ENCODE measurements at places on chromosomes 11 and 22.
A peak's percentile ranks its signal among the peaks of the same experiment; 100 is the strongest.

DNA sequence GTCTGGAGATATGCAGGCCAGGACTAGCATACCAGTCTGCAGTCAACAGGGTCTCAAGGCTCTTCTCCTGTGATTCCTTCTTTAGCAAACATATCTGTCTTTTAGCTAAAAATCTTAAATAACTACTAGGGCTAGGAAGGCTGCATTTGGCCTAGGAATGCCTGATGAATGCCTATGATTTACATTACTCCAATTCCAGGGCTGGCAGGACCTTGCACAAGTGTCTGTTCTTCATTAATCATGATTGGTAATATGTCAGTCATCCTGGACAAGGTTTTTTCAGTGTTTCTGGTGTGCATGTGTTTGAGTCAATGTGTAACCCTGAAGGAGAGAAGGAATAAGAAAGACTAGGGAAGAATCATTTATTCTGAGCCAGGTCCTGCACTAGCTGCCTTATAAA, 280.5 kb upstream of the NARS2 start:
- no peak for DNase-seq

GRCh38 chr11:721741-722345, 15.8 kb downstream of the EPS8L2 start:
- no peak for DNase-seq

DNA sequence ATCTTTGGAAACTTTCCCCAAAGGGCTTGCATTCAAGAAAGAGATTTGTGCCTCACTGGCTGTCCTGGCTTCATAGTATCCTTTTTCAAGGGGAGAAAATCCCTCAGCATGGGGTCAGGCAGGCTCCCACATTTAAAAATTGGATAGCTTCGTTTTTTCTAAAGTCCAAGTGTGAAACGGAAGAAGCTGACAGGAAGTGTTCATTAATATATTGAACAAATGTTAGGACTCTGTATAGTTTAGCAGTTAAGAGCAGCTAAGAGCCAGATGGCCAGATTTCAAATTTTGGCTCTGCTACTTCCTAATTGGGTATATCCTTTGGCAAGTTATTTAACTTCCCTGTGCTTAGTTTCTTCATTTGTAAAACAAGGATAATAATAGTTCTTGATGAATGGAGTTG, 354.9 kb upstream of the FAT3 start:
- no peak for DNase-seq

DNA sequence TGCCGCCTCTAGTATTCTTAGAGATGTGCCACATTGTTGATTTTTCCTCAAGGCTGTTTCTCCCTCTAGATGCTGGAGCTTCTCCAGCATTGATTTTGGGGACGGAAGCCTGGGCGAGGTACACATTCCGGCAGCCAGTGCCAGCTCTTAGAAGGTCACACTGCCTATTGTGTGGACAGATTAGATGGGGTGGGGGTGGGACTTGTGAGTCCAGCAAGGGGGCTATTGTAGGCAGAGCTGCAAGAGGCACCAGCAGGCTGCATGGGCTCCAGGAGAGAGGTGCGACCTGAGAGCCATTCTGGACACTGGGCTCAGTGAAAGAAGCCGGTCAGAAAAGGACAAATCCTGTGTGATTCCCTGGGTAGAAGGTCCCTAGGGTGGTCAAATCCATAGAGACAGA, 12.4 kb downstream of the C11orf21 start:
- DNase-seq = no peak

GRCh38 chr22:31302537-31302936, 10.2 kb upstream of the PIK3IP1 start:
- DNase-seq = no peak

DNA sequence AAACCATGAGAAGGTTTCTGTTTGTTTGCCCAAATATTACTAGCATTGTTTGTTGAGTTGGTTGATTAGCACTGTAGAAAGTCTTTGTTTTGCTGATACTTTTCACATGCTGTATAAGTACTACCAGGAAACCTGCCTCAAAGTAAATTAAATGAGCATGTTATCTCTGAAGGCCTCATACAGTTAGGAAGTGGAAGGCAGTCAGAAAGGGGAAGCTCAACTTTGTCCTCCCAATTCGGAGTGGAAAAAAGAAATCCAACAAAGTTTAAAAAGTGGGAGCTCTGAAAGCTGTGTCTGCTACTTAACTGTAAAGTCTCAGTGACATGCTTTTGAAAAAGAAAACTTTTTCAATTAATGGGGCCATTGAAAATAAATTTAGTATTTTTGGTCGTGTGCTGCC, 188.3 kb upstream of the BLID start:
- no peak for DNase-seq

DNA sequence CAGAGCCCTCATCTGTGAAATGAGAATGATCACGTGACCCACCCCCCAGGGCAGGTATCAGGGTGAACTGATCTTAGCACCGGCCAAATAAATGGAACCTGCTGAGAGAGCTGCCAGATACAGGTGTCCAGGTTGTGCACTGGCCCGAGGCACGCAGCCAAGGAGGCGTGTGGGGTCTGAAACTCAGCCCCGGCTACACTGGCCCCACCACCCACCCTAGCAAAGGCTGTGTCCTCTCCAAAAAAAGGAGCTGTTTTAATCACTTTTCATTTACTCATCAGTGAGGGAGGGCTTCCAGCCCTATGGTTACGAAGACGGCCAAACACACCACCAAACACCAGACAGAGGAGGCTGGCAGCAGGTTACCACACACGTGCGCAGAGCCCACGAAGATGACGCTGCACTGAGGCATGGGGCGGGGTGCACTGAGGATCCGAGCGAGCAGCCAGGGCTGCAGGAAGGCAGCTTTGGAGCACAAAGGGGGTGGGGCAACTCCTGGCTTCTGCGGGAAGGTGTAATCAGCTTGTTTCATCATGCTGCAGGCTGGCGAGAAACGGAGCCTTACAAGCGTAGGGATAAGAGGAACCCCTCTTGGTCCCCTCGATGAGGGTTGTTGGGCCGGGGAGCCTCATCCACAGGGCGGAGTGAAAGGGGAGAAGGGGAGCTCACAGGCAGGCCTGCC, 19.5 kb upstream of the SLC22A12 start:
- DNase-seq = no peak

- DNase-seq = no peak
Observed at GRCh38 chr11:60781981-60782316, 3.2 kb upstream of the MS4A10 start.

GRCh38 chr22:22870577-22871404, 16.8 kb upstream of the IGLL5 start:
- DNase-seq = no peak

- peak; percentile 22 for DNase-seq
Observed at GRCh38 chr11:85628771-85629341, 463 bp downstream of the TMEM126B start.

GRCh38 chr11:41499429-41499828, 40.0 kb upstream of the LRRC4C start:
- DNase-seq = no peak

- no peak for DNase-seq
Observed at GRCh38 chr11:46701078-46701654, 335 bp downstream of the ZNF408 start.

DNA sequence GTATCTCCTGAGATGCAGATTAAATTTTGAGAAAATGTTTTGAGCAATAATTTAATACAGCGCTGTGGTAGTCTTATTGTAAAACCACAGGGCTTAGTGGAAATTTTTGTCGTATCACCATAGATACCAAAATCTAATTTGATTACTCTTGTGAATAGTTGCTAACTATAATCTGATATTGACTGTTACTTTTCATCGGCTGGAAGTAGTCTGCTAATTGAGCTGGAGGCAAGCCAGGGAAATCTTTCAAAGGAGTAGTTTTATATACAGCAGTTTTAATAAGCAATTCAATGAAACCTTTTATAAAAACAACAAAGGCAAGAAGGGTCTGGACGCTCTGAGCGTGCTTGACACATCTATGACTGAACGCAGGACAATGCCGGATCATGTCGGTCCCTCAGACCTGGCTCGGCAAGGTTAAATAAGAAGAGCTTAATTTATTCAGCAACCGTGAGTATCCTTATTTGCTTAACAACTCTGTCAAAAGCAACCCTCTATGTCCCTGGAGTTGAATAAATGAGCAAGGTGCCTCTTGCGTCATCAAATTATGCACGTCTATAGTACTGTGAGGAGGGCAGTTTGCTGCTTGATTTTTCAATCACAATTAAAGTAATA, 121.2 kb downstream of the NCAM1 start:
- DNase-seq = no peak

GRCh38 chr22:39501644-39502108, 414 bp upstream of the MIEF1 start:
- DNase-seq = no peak

DNA sequence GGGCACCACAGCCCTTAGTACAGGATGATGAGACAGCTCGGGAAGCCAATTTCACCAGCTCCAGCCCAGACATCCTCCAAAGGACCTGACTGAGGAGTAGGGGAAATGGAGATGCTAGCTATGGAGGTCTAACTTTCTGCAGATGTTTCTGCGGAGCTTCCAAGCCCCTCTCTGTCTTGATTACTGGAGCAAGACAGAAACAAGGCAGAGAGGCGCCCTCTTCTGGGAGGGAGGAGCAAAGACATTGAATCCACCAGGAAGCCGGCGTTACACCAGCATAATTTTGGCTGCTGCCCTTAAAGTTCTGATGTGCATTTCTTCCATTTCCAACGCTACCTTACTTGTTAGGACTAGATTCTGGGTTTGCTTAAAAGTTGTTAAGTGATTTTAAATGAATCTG, 107.3 kb upstream of the HSD17B12 start:
- DNase-seq = no peak

DNA sequence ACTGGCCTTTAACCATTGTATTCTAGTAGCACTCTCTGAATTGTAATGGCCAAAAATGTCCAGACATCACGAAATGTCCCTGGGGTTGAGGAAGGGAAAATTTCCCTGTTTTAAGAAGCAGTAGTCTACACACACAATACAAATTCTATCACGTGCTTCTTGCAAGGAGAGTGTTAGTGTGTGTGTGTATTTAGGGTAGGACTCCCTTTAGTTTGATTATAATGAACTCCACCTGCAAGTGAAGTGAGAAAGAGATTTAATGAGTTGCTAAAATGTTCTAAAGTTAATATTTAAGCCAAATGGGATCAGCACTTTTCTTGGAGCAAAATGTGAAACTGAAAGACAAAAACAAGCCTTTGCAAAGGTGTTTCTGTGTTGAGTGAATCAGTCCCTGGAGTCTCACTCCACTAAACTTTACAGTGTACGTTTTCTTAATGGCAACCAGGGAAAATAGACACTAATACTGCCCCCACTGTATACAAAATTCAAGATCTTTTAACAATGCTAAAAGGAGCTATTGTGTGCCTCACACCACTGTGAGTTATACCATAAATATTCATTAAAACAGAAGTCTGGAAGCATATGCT, 590.3 kb upstream of the TENM4 start:
- DNase-seq = no peak

DNA sequence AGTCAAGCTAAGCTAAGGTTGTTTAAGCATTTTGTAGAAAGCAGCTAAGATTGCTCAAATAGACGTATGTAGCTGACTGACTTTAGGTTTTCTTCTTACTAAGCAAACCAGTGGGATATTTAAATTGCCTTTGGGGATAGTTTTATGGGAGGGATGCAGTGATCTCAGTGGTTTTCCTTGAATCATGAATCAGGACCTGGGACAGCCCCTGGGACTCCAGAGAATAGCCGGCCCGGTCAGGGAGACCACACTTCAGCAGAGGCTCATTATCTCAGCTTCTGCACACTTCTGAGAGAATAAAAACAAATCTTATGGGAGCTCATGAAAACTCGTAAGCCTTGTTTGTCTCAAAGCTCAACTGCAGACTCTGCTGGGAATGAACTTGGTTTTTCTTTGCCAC, at the start of gene OR9I1:
Gene OR9I1 (minus strand): TSS at position 62 of the 400 bp plus-strand sequence. CDS start 6,086 bp downstream, outside the sequence.
- no peak for DNase-seq

GRCh38 chr22:22810471-22810870, 77.1 kb upstream of the IGLL5 start:
- DNase-seq = no peak

DNA sequence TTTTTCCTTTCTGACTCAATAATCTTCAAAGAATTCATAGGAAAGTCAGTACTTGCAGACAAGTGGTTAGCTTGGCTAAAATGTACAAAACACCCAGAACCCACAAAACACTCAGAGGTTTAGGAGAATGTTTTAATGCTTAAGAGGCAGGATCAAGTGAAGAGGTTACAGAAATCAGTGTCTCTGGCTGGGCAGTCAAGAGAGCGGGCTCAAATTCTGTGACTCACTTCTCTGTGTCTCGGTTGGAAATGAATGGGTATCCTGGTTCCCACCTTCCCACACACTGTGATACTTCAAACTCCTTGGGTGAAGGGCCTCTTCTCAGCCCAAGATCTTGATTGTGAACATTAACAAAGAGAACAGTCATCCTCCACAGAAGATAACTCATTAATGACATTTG, 3.8 kb downstream of the MPEG1 start:
- DNase-seq = no peak

DNA sequence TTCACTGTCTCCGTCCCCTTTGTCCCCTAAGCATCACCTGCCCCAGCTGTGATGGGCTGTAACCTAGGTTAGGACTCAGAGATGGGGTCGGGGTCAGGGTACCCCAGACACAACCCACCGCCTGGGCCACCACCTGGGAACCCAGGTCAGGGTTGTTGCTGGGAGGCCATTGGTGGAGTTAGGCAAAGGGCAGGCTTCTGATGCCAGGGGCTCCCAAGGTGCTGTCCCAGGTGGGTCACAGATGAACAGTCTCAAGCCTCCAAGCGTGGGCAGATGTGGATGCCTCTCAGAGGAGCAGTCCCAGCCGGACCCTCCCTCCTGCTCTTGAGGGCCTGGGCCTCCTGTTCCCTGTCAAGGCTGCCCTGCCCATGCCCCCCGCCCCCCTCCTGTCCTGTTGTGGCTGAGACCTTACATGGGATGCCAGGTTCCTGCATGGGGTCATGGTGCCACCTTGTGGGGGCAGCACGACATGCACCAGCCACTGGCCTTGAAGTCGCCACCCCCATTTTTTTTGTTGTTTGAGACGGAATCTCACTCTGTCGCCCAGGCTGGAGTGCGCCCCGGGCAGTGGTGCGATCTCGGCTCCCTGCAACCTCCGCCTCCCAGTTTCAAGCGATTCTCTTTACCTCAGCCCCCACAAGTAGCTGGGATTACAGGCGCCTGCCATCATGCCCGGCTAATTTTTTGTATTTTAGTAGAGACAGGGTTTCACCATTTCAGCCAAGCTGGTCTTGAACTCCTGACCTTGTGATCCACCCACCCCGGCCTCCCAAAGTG, 12.1 kb downstream of the GATD1 start:
- DNase-seq = no peak

- no peak for DNase-seq
Observed at GRCh38 chr11:34203377-34203871, 98.0 kb downstream of the NAT10 start.

DNA sequence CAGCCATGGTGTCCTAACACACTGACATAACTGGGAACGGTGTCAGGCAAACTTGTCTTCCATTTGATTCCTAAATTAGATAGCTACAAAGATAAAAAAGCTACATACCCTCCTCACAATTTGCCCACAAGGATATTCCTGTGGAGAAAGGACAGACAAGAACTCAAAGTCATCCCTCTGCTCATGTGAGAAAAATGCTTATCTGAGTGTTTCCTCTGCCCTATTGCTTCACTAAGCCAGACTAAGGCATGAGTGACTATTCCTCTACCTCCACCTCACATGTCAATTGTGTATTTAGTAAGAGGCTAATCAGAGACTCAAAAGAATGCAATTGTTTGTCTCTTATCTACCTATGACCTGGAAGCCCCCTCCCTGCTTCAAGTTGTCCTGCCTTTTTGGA, 247.7 kb downstream of the DDX10 start:
- DNase-seq = no peak

- no peak for DNase-seq
Observed at GRCh38 chr11:46331282-46331984, 15.8 kb upstream of the DGKZ start.

GRCh38 chr11:68649851-68650555, 34.3 kb upstream of the GAL start:
- no peak for DNase-seq

- no peak for DNase-seq
Observed at GRCh38 chr11:13993096-13993765, 30.7 kb downstream of the SPON1 start.
